ENCODE measurements at places on chromosomes 3 and 15. TPM values are rescaled to one million over a fixed set of nuclear protein-coding genes. Genes with fewer than 3 reads are reported as not detected.

GRCh38 chr3:43453981-43454380 lies 167.6 kb downstream of the SNRK start:
- no peak for DNase-seq

GRCh38 chr15:98682992-98683701 lies 34.8 kb downstream of the IGF1R start:
- no peak for DNase-seq

DNA sequence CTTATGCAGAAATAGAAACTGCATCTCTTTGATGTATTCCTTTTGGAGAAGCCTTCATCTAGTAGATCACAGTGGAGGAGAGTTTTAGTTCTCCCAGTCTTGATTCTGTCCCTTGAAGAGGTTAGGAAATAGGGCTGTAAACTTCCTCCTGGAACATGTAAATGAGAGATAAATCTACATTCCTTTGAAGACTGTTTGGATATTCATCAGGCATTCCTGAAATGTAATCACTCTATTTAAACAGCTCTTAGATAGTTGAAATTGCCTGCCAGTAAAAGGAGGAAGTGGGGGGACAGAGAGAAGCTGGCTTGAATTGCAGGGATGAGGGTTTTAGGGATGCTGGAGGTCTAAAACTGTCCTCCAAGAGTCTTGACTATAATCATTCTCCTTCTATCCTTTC lies 254.3 kb upstream of the LRRC3B start:
- DNase-seq: no peak

GRCh38 chr3:25468866-25469319 lies 40.8 kb downstream of the RARB start:
- DNase-seq: no peak

DNA sequence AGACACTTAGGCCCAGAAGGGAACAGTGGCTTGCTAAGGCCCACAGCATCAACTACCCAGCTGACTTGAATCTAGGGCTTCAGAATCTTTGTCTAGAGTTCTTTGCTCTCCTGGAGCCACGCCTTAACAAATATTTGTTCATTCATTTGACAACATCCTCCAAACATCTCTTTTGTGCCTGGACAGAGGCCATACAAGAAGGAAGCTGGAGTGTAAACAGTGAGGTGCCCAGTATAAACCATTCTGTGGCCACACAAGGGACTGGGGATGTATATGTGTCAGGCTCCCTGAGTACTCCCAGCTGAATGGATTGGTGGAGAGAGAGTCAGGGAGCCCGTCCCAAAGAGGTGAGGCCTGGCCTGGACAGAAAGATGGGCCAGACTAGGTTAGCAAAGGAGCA lies 3.4 kb downstream of the CIB2 start:
- DNase-seq: no peak

GRCh38 chr3:122977746-122978466 lies 49.7 kb downstream of the SEMA5B start:
- no peak for DNase-seq

- DNase-seq: no peak
Measured at GRCh38 chr3:139532976-139533375, 6.6 kb downstream of the RBP1 start.

GRCh38 chr3:70558956-70559355 lies 246.5 kb upstream of the MDFIC2 start:
- DNase-seq: no peak

ARL8B gene
- total RNA-seq: 71.9 TPM

KLF15 gene
- 1.8 TPM for total RNA-seq

TICRR gene
- 9.0 TPM for total RNA-seq

FYCO1 gene
- total RNA-seq: 19.7 TPM

NEO1 gene
- 32.0 TPM for total RNA-seq

CORO2B gene
- not detected for total RNA-seq

PLXNA1 gene
- total RNA-seq: 19.7 TPM

PDIA5 gene
- total RNA-seq: 13.0 TPM
